ENCODE measurements at places on chromosomes 1 and 21.

GRCh38 chr1:64337926-64338325 lies 132.0 kb upstream of the CACHD1 start:
- DNase-seq, result no peak

- no peak for DNase-seq
Observed at GRCh38 chr1:164633997-164634396, 75.0 kb downstream of the PBX1 start.

DNA sequence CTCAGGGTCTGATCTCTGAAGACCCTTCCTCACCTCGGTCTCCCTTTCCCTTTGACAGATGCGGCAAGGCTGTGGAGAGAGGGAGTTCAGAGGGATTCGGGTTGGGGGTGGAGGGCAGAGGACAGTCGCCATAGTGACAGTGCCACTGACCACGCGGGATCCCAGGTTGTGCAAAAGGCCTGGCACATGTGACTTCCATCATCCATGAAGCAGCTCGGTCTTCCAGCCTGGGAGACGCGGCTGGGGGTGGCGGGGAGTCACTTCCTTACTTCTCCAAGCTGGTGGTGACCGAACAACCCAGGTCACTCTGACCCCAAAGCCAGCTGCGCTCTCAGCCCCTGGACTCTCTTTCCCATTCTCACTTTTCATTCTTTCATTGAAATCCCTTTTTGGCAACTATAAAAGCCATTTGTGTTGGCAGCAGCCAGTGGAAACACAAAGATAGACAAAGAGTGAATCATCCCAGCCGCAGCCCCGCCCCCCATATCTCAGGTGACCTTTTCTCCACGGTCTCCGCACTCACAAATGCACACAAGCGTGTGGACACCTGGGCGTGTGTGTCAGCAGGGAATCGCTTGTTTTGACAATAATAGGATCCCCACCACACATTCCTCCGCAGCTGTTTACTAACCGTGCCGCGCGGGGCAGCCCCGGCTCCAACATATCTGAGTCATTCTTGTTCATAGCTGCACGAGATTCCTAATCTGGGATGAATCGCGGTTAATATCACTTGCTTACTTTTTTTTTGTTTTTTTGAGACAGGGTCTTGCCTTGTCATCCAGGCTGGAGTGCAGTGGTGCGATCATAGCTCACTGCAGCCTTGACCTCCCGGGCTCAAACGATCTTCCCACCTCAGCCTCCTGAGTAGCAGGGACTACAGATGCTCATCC lies 68.3 kb downstream of the DHRS3 start:
- peak; percentile 80 for DNase-seq

DNA sequence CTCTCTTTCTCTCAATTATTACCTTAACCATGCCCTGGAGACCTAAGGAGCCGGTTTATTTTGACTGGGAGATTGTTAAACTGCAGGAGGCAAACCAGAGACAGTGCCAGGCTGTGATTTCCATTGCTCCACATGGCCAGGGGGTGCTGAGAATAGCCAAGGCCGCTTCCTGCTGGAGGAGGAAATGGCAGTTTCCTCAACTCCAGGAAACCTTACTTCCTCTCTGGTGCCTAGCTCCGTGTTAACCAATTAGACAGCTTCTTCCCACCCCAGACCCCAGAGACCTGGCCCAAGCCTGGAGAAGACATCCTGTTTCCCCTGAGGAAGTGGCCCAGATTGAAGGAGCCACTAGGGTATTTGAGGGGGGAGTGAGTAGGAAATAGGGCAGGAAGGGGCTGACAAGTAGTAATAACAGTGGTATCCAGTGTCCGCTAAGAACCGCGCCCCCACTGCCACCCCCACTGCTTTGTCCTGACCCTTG lies 161.2 kb downstream of the PLPP3 start:
- peak; percentile 42 for DNase-seq

DNA sequence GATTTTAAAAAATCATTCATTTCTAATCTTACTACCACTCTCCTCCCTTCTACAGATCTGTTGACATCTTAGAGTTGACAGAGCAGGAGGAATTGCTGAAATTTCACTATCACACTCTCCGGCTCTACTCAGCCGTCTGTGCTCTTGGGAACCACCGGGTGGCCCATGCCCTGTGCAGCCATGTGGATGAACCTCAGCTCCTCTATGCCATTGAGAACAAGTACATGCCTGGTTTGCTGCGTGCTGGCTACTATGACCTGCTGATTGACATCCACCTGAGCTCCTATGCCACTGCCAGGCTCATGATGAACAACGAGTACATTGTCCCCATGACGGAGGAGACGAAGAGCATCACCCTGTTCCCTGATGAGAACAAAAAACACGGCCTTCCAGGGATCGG lies 276.7 kb downstream of the ZP4 start:
- DNase-seq, result no peak

GRCh38 chr1:151499365-151499764 lies 11.8 kb upstream of the CGN start:
- no peak for DNase-seq

GRCh38 chr1:89692601-89693521 lies 59.9 kb downstream of the LRRC8C start:
- no peak for DNase-seq

- no peak for DNase-seq
Observed at GRCh38 chr1:65495137-65495536, 74.7 kb downstream of the LEPR start.

- DNase-seq, result no peak
Observed at GRCh38 chr1:65435987-65436386, 15.5 kb downstream of the LEPR start.

DNA sequence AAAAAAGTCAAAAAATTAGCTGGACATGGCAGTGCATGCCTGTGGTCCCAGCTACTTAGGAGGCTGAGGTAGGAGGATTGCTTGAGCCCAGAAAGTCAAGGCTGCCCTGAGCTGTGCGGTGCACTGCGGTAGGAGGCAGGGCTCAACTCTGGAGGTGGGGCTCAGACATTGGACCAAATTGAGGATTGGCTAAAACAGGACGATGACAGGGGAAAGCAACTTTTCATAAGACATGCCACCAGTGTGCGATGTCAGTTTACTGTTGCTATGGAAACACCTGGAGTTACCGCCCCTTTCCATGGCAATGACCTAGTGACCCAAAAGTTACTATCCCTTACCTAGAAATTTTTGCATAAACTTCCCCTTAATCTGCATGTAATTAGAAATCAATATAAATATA lies 85.3 kb downstream of the DISP3 start:
- no peak for DNase-seq

GRCh38 chr1:13754510-13755103 lies 54.6 kb downstream of the PRDM2 start:
- DNase-seq, result no peak

- DNase-seq, result no peak
Observed at GRCh38 chr1:156788136-156788535, 20.8 kb downstream of the PRCC start.

GRCh38 chr21:40839521-40839920 lies 7.4 kb downstream of the DSCAM start:
- DNase-seq, result no peak

GRCh38 chr1:25610822-25611630 lies 5.6 kb upstream of the MAN1C1 start:
- DNase-seq, result no peak

GRCh38 chr21:46146856-46147255 lies 8.5 kb downstream of the FTCD start:
- peak; percentile 18 for DNase-seq

DNA sequence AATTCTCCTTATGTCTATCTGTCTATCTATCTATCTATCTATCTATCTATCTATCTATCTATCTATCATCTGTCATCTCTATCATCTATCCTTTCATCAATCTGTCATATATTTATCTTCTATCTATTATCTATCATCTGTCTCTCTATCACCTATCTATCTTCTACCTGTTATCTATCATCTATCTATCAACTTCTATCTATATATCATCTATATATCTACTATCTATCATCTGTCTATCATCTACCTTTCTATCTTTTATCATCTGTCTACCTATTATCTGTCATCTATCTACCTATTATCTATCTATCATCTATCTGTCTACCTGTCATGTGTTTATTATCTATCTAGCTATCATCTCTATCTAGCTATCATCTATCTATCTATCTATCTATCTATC lies 124.7 kb upstream of the C1orf174 start:
- no peak for DNase-seq

DNA sequence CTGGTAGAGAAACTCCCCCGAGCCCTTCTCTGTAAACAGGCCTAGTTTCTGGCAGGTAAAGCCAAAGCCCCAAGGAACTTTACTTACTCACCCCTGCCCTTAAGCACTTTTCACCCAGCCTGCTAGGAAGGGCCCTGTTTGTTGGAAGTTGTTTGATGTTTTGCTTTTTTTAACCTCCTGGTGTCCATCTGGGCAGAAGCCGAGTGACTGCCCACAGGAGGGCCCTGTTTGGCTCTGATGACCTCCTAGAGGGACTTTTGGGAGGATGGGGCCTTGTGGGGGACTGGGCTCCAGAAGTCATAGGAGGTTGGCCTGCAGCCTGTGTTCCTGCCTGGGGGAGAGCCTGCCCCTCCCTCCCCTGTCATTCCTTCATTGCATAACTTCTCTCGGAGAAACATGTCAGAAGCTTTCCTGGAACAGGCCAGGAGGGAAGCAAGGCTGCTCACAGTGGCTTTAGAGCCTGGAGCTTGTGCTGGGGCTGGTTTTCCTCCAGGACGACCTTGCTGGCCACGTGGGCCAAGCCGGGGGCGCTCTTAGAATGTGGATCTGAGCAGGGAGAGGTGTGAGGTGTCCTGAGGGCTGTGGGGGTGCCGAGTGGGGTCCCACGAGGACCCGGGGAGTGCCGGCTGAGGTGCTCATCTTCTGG lies 33.9 kb downstream of the COQ8A start:
- peak; percentile 71 for DNase-seq

DNA sequence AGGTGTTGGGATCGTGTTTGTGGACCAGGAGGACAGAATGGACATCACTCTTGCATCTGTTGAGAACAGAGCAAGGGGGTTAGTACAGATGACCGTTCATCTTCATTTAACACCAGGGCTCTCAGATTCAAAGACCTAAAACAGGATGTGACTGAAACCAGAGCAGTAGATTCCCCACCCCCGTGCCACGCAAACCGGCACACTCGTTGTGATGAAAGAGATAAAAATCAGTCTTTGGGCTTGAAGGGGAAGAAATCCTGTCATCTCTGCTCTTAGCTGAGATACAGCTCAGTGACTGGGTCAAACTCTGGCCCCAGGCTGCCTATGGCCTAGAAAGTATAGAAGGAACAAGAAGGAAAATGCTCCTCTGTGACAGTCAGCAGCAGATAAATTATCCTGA lies 146.2 kb upstream of the KRTAP19-8 start:
- DNase-seq, result no peak

- no peak for DNase-seq
Observed at GRCh38 chr1:10642403-10643080, 153.9 kb downstream of the CASZ1 start.

- DNase-seq, result no peak
Observed at GRCh38 chr1:157117527-157118057, 18.0 kb upstream of the ETV3L start.

- DNase-seq, result peak; percentile 90
Observed at GRCh38 chr1:155859881-155860871, 809 bp downstream of the SYT11 start.

DNA sequence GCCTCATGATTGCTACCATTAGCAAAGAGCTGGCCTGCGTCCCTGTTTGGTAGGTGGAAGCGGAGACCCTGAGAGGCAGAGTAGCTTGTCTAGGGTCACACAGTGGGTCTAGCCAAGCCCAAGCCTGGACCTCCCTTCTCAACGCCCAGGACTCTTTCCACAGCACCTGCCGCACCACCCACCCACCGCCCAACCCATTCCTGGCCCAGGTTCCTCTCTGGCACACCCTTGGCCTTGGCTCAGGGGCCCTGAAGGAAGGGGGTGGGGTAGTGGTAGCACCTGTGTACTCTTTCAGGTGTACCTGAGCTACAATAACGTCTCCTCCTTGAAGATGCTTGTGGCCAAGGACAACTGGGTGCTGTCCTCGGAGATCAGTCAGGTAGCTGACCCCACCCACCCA lies 19.3 kb downstream of the FAM151A start:
- no peak for DNase-seq

DNA sequence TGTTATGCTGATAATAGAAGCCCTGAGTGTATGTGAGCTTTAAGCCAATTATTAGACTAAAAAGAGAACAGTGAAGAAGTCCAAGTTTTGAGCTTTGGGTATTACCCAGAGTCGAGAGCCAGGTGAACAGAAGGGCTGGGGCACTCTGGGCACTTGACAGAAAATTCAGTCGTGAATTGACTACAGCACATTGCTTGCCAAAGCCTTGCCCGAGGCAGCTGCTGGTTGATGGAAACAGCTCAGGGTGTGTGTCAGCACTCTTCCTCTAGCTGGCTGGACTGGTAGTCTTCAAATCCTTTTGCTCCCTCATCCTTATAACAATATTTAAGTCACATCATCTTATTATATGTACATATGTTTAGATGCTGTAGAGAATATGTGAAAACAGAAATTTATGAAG lies 21.3 kb downstream of the PDE4B start:
- DNase-seq, result no peak

DNA sequence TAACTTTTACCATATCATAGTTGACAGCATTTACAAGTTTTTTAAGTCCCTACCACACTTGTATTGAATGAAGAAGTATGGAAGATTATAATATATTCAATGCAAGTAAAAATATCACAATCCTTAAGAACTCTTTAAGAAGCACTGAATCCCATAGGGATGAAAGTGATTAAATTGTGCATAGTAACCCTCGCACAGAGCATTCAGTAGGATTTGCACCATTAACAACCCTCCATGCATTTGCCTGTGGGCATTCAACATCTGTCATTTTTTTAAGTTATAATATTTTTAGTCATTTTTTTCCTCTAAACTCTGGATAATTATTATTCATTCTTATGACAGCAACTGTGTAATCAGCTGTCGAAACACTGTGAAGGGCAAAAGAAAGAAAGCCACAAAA lies 10.1 kb downstream of the SELE start:
- DNase-seq, result no peak

DNA sequence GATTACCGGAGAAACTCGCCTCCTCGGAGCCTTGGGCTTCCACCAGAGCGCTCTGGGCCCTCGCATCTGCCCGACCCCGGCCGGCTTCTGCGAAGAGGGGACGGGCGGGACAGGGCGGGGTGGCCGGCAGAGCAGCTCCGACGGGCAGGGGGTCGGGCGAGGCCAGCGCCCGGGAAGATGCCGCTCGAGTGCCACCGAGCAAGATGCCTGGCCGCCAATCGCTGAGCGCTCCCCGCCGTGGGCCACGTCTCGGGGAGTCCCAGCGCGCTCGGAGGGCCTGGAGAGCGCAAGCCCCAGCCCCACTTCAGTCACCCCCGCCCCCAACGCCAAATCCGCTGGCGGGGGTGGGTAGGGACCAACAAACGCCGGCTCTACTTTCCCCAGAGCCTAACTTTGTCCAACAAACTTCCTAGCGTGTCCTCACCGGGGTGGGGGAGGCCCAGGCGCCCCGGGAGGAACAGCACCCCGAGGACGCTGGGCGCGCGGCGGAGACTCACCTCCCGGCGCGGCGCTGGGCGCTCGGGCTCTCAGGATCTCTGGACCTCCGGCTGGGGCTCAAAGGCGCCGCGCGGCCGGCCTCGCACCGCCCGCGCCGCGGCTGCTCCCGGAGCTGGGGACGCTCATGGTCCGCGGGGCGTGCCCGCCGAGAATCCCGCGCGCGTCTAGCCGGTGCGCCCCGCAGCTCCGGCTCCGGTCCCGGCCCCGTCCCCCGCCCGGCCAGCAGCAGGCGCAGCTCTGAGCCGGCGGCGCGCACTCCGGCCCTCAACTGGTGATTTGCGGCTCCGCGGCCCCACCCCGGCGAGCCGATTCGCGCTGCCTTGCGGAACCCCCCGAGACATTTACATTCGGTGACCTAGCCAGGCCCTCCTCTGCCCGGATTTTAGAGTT lies at the start of gene BCAR3:
TSS of gene BCAR3 (minus strand) at position 737 of the 888 bp plus-strand sequence. CDS start 6,907 bp downstream, outside the sequence.
- peak; percentile 87 for DNase-seq

All from Right ventricle myocardium superior (tissue), 1 donor.